Adrenal gland (tissue), 19 donors: ENCODE measurements at places on chromosomes 1 and 21. TPM values are rescaled to one million over a fixed set of nuclear protein-coding genes. Genes with fewer than 3 reads are reported as not detected.

IQGAP3 gene
- total RNA-seq, result 0.78 TPM

IGSF9 gene
- 0.14 TPM for total RNA-seq

GRCh38 chr1:244945109-244945671, 80.8 kb upstream of the HNRNPU start:
- DNase-seq, result no peak

GRCh38 chr1:236851871-236852270, 56.8 kb downstream of the MTR start:
- DNase-seq, result no peak

CDC20 gene
- 4.0 TPM for total RNA-seq
